ENCODE measurements at places on chromosomes 4 and X.

DNA sequence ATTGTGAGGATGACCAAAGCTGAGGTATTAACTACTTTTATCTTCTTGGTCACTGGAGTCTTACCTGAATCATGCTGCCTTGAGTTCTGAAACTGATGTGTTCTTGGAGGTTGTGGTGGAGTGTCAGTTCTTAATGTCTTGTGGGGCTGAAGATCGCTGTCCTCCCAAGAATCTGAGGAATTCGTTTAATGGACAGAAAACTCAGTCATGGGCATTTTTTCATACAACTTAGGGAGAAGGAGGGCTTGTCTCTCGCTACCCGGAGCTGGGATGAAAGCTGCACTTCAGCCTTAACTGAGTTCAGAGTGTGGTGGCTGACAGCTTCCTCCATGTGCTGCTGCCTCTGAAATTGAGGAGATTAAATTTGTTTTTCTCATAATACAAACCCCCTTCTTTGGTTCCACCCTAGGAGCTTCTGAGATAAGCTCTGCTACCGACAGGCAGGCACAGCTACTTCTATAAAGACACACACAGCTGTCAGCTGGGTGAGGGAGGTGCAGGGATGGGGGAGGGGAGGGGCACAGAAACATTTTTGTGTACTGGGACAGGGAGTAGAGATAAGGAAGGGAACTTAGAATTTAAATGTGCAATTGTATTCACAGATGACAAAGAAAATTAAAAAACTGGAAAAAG lies 30.8 kb downstream of the RBBP7 start:
- DNase-seq: no peak

- no peak for DNase-seq
Measured at GRCh38 chr4:124970011-124970410, 257.5 kb upstream of the ANKRD50 start.

DNA sequence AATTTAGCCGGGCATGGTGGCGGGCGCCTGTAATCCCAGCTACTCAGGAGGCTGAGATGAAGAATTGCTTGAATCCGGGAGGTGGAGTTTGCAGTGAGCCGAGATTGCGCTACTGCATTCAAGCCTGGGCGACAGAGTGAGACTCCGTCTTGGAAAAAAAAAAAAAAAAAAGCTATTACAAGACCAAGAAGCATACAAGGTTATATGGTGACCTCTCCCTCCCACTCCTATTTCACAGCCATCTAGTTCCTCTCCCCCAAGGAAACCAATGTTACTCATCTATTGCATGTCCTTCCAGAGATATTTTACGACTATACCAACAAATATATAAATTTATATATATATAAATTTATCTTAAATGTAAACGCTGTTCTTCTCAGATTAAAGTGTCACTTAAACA lies 3.2 kb downstream of the SLC9A7 start:
- no peak for DNase-seq

DNA sequence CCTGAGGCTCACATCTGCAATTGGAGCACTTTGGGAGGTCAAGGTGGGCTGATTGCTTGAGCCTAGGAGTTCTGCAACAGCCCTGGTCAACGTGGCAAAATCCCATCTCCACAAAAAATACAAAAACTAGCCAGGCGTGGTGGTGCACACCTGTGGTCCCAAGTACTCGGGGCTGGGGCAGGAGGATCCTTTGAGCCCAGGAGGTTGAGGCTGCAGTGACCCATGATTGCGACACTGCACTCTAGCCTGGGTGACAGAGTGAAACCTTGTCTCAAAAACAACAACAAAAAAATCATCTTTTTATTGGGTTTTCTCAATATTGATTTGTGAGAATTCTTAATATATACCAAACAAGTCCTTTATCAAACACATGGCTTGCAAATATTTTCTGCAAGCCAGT lies 64.9 kb downstream of the ANKRD17 start:
- DNase-seq: no peak

- no peak for DNase-seq
Measured at GRCh38 chrX:77788050-77788449, 2.0 kb upstream of the ATRX start.

GRCh38 chrX:118356154-118356701 lies 10.3 kb downstream of the WDR44 start:
- DNase-seq: no peak

GRCh38 chr4:94758141-94758699 lies 465 bp downstream of the BMPR1B start:
- no peak for DNase-seq

- no peak for DNase-seq
Measured at GRCh38 chr4:188783175-188783574, 643.9 kb downstream of the TRIML1 start.

All from activated naive CD4-positive, alpha-beta T cell treated with anti-CD3 and anti-CD28 coated beads, Interleukin-2, amount 50 U/mL, for 16 hours (primary cell).